ENCODE measurements at places on chromosomes 2 and 18.
A peak's percentile ranks its signal among the peaks of the same experiment; 100 is the strongest.

DNA sequence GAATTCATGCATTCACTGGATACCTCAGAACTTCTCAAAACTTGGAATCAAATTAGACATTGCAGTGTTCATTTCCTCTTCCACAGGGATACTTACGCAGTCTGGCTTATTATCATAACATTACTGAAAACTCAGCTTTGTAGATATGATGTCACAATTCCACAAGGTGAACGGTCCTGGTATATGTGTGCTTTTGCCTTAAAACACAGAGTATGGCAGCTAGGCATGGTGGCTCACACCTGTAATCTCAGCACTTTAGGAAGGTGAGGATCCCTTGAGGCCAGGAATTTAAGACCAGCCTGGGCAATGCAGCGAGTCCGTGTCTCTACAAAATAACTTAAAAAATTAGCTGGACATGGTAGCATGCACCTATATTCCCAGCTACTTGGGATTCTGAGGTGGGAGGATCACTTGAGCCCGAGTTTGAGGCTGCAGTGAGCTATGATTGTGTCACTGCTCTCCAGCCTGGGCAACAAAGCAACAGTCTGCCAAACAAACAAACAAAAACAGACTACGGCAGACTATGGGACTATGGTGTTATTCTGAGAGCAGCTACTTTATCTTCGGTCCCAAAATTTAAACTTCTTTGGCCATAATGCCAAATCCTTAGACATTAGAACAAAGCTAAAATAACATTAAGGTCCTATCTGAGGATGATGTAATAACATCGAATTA lies 1191.9 kb upstream of the SLC39A10 start:
- DNase-seq, result no peak

DNA sequence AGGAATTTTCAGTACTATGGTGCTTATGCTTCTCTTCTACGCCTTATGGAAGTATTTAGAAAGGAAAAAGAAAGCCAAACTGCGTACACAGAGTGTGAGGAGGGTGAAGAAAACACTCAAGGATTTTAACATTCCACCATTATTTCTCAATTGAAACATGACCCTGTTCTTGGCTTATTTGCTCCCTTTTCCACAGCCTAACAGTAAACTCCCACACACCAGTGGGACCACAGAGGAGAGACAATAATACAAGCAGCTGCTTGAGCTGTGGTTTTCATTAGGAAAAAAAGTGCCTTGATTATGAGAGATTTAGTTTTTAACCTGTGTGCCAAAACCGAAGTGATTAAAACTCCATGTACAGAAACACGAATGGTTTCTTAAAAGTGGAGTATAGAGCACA lies 134.3 kb downstream of the MEP1B start:
- DNase-seq, result no peak

- DNase-seq, result no peak
These were observed 7.2 kb downstream of the SERPINB8 start for GRCh38 chr18:63977040-63977439.

DNA sequence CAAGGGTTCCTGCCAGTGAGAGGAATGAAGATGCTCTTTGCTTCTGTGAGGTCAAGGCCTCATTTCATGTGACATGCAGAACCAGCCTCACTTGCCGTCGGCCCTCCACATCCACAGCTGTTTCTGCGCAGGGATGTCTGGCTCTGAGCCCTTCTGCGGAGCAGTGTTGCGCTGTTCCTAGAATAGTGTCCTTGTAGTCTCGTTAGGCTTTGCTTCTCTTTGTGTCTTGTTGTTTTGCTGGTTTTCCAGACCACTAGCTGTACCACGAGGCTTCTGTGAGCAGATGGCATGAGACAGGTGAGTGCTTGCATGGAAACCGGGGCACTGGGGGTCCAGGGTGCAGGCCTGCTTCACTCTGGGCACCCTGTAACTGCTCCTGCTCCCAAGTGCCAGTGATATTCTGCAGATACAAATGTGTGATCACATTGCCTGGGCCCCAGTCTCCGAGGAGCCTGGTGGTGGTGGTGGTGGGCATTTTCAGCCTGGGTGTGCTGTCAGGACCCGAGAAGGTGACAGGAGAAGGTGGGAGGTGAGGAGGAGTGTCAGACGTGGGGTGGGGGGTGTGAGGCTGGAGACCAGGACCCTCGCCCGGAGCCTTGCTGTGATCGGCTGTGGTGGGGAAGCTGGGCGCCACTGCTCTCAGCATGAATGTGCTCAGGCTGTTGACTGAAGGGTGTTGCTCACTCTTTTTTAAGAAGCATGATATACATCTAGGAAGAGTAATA lies 34.3 kb downstream of the LDLRAD4 start:
- no peak for DNase-seq

- DNase-seq, result no peak
These were observed 154.8 kb downstream of the ZNF236 start for GRCh38 chr18:76977108-76977621.

- peak; percentile 33 for DNase-seq
These were observed 114.5 kb downstream of the INSIG2 start for GRCh38 chr2:118202707-118203303.

DNA sequence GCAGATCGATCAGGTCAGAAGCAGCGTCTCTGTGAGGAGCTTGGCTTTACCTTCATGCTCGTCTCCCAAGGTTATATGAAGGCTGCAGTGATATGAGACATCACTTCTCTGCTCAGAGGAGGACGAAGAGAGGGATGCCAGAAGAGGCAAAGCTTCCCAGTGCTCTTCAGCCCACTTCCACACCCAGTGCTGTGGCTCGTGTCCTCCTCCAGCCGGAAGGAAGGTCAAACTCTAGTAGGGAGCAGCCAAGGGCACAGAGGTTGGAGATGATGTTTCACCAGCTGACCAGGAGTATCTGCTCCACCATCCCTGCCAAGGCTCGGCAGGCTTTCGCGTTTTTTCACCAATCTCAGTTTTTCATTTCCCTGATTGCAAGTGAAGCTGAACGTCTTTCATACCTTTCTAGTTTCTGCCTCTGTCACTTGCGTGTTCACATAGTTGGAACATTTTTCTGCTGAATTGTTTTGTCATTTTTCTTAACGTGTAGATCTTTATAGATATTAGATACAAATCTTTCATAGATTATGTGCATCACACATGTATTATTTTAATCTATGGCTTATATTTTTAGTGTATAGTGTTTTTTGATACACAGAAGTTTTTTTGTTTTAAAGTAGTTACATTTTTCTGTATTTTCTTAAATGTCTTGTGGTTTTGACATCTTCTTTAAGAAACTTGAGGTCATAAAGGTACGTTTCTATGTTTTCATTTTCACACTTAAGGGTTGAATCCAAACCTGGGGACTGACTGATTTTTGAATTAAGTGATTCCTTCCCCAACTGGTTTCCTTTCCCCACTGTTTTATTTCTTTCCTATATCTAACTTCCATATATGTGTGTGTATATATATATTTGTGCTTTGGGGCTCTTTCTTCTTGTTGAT lies 23.5 kb upstream of the L3MBTL4 start:
- no peak for DNase-seq

GRCh38 chr2:2763351-2764000 lies 432.4 kb upstream of the MYT1L start:
- DNase-seq, result no peak

GRCh38 chr2:85699325-85699724 lies 5.2 kb downstream of the GNLY start:
- DNase-seq, result no peak

- no peak for DNase-seq
These were observed 797.4 kb downstream of the CNTNAP5 start for GRCh38 chr2:124822516-124822915.

DNA sequence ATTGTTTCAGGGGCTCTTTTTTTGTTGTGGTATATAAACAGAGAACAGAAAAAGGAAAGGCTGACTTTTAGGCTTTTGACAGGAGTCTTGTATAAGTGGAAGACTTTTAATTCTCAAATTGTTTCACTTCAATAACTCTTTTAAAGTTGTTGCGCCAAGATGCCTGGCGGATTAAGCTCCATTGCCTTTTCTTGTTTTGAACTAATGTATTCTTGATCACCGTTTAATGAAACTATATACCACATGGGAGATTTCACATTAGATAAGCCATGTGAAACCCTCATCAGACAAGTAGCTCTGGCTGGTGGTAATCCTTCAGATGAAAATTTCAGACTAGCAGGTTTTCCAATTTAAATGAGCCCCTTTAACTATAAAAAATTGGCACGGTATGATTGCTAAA lies 257.4 kb downstream of the CCDC178 start:
- no peak for DNase-seq

DNA sequence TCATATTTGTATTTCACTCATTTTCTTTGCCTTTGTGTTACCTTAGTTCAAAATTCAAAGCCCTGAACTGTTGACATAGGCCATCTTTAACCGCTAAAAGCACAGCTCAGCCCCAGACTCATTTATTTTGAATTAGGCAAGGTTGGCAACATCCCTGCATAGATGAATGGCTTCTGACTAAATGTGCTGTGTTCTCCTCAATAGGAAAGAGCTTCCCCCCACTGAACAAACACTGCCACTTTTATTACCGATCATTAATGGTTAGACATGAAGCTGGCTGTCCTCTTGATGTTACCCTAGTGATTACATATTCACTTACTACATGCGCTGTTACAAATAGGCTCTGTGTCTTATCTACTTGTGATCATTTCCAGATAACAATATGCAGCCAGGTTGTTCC lies 170.7 kb downstream of the ADCYAP1 start:
- DNase-seq, result no peak

DNA sequence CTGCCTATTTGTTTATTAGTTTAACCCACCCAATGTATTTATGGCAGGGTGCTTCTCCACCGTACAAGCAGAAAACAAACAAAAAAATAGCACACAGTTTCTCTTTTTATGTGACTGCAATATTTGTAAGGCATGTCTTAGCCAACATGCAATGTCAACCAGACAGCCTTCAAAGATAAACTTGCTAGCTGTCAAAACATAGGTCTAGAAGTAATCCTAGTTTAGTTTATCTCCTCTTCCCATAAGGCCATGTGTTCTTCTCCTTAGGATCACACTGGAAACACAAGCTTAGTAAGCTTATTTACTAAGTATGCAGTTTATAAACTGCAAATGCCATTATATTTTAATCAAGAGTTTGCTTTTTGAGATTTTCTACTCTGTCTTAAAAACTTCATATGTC lies 75.6 kb downstream of the LDAH start:
- DNase-seq, result no peak

- DNase-seq, result no peak
These were observed 475.6 kb upstream of the TNP1 start for GRCh38 chr2:217335341-217335966.

DNA sequence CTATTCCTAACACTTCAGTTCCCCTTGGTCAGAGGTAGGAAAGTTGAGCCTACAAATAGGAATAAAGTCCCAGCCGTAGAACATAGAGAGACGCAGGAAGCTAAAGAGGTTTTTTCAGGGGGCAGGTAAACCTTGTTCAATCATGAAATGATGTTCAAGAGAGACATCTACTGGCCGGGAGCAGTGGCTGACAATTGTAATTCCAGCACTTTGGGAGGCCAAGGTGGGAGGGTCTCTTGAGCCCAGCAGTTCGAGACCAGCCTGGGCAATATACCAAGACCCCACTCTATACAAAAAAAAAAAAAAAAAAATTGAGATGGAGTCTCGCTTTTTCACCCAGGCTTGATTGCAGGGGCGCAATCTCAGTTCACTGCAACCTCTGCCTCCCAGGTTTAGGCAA lies 66.7 kb upstream of the DNAJC10 start:
- DNase-seq, result peak; percentile 17

DNA sequence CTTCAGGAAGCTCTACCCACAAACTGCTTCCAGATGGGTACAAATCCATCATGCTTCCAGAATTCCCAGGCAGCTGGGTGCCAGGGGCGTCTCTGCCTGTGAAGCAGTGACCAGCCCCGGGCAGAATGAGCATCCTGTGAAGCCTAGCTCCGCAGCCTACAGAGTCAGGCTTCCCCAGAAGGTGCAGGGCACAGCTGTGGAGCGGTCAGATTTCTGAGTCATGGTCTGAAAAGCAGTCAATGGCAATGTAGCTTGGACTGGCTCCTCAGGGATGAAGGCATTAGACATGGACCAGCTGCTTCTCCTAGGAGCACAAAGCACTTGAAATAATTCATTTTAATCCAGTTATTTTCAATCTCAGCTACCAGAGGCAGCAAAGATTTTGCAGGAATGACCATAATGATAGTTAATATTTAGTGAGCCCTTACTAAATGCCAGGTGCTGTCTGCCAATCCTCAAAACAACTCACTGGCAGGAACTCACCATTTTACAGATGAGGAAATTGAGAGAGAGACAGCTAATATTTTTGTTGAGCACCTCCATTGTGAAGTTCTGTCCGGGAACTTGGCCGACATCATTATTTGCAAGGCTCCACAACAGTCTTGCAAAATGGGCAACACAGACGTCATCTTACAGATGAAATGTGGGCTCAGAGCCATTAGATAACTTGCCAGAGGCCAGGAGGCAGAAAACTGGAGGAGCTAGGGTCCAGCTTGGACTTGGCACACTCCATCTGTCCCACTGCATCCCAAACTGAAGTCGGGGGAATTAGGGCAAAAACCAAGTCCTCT lies 31.7 kb downstream of the ACMSD start:
- DNase-seq, result no peak

DNA sequence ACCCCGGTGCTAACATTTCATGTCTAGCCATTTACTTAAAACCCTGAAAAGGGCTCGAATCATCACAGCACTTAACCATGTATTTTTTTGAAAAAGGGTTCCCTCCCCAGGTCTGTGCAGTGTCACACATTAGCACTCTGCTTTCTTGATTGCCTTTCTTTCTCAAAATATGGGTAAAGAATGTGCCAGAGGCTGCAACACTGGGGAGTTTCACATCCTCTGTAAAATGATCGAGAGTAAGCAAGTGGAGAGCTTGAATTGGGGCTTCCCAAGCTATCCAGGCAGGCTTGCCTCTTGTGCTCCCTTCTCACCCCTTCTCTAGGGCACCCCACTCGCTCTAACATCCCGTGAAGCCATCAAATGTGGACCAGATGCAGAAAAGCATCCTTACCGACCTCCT lies 177.0 kb upstream of the CCDC68 start:
- DNase-seq, result no peak

DNA sequence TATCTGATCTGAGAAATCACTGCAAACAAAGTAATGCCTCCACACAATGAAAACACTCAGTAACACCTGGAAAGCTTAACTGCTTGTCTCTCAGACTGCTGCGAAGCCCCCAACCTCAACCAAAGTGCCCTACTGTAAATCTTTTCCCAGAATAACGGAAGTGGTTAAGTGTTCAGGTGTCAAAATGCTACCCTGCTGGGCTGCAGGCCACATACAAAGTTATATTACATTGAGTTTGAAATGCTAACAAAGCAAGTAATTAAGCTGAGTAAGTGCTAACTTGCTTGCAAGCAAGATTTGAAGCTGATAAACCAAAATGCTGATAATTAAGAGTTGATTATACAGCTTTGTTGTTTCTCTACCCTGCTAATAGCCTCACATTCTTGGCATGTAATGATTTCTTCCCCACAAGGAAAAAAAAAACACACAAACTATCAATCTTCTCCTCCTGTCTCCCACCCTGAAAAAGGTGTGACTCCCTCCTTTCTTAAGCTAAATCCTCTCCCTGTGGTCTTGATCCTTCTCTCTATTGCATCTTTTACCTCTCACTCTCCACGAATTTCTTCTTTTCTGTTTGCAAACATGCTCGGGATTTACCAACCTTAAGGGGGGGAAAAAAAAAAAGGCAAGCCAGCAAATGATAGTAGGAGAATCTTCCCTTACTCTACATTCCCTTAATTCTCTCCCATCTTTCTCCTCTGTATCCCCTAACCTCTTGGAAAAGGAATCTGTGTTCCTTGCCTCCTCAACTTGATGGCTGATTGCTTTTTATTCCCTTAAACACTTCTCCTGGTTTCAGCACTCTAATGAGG lies 266.8 kb upstream of the SIX3 start:
- DNase-seq, result no peak

- no peak for DNase-seq
These were observed 113.9 kb downstream of the MREG start for GRCh38 chr2:215899141-215900074.

All from hepatic stellate cell (primary cell).